Activated naive CD8-positive, alpha-beta T cell treated with anti-CD3 and anti-CD28 coated beads, Interleukin-2, amount 50 U/mL, for 24 hours (primary cell): ENCODE measurements at places on chromosomes 5 and 9.

GRCh38 chr9:16803648-16804047 lies 66.8 kb downstream of the BNC2 start:
- H3K27ac ChIP-seq: no peak overlapping the region
- no peak overlapping the region for H3K4me3 ChIP-seq
- no peaks in the 10 kb centered on the region for H3K27me3 ChIP-seq
- H3K36me3 ChIP-seq: no peaks in the 10 kb centered on the region

DNA sequence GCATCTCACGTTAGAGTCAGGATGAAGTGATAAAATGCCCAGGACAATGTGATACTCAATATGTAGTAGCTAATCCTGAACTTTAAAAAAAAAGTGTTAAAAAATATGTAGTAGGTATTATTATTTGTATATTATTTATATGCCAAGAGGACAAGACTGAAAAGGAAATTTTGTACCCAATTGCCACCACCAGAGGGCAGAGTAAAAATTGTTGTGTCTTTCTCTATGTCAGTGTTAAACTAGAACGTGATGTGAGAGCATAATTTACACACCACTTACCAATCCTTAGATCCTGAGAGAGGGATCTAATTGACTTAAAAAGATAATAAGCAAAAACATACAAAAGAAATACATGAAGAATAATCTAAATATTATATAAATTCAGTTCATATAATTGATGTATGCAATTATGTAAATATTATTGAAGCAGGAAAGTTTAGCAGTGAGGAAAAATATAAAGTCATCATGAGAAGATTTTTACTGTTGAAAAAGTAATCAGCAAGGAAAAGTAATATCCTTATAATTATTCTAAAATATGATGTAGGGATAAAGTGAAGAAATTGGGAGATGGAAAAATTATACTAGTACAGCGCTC lies 288.9 kb downstream of the RAB3C start:
- no peak overlapping the region for H3K4me3 ChIP-seq
- peaks cover 8% of the 10 kb centered on the region for H3K27me3 ChIP-seq
- DNase-seq: peak; percentile 19
- no peak overlapping the region for H3K27ac ChIP-seq
- no peaks in the 10 kb centered on the region for H3K4me1 ChIP-seq

DNA sequence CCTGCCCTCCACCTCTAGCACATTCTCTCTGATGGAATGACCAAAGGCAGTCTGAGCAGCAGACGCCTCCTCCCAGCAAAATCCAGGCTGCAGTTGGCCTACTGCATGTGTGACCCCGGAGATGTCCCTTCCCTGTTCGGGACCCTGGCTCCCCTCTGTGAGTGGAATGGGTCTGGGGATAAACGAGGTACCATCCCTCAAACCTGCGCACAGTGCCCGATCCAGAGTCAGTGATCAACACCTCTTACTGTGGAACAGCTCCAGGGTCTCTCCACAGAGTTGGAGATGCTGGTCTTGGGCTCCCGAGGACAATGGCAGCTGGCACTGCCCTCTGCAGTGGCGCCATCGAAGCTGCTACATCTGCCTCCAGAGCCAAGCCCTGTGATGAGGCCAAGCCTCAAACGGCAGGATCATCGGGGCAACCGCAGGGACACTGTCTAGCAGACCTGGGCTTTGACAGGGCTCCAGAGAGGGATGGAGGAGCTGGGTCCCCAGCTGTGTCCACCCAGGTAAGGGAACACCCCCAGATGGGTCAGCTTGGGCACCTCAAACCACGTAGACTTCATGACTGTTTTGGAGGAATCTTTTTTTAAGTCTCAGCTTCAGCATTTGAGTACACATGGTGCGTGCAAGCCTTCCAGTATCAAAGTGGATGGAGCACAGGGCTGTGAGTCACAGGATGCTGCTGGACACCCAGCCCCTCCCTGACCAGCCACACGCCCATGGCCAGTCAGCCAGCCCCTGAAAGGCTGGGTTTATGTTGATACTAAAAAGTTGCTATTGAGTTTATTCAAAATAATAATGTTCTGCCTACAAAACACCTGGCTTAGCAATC lies 13.0 kb downstream of the MED10 start:
- H3K27me3 ChIP-seq: no peaks in the 10 kb centered on the region
- DNase-seq: no peak
- H3K4me3 ChIP-seq: no peak overlapping the region
- peaks cover 33% of the 10 kb centered on the region for H3K36me3 ChIP-seq
- H3K27ac ChIP-seq: no peak overlapping the region

DNA sequence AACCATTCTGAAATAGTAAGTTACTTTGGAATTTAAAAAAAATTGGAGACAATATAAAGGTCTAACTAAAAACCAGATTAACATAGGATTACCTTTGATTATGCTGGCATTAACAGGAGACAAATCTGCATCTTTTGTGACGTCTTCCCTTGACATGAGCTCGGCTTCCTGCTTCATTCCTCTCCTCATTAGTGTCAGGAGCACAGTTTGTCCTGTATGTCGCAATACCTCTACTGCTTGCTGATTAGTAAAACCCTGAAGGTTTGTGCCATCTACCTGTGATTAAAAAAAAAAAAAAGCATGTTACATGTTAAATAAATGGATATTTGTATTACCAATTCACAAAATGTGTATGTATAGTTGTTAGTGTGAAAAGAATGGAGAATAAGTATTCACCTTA lies 73.7 kb downstream of the MPDZ start:
- no peak for DNase-seq
- H3K36me3 ChIP-seq: no peaks in the 10 kb centered on the region
- H3K4me1 ChIP-seq: no peaks in the 10 kb centered on the region
- no peak overlapping the region for H3K4me3 ChIP-seq
- H3K27me3 ChIP-seq: no peaks in the 10 kb centered on the region

DNA sequence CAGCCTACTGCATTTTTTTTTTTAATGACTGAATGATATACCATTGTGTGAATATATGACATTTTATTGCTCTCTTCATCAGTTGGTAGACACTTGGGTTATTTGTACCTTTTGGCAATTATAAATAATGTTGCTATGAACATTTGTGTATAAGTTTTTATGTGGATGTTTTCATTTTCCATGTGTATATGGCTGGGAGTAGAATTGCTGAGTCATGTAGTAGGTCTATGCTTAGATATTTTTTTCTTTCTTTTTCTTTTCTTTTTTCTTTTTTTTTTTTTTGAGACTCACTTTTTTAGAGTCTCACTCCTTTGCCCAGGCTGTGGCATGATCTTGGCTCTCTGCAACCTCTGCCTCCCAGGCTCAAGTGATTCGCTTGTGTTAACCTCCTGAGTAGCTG lies 32.9 kb upstream of the FAM120AOS start:
- peaks cover 15% of the 10 kb centered on the region for H3K4me1 ChIP-seq
- peak overlapping the region; percentile 79 for H3K27ac ChIP-seq
- peaks cover 44% of the 10 kb centered on the region for H3K36me3 ChIP-seq

DNA sequence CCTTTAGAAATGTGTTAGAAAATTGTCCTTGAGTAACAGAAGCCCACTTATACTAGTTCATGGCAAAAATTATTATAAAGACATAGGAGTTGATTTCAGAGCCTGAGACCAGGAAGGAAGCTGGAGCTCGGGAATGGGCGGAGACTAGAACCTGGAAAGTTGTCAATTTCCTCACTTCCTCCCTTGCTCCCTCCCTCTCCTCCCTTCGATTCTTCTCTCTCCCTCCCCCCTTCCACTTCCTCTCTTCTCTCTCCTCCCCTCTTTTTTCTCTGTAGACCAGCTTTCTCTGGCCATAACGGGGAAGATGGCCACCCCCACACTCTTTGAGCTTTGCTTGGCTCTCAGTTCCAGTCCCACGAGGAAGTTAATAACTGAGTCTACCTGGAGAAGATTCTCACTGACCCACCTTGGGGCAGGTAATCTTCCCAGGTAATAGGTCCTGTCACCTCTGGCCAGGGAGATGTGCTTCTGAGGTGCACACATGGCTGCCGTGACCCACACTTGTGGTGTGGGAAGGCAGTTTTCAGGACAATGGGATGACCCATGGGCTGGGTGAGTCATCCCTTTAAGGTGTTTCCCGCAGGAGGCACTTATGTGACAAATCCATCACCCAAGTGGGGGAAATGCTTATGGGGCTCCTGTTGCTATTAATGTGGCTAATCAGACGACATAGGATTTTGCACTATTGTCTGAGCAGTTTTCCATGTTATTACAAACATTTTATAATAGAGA lies 78.7 kb downstream of the HSPA4 start:
- H3K27me3 ChIP-seq: no peaks in the 10 kb centered on the region
- no peaks in the 10 kb centered on the region for H3K4me1 ChIP-seq
- no peak overlapping the region for H3K4me3 ChIP-seq
- H3K27ac ChIP-seq: no peak overlapping the region
- H3K36me3 ChIP-seq: no peaks in the 10 kb centered on the region
- no peak for DNase-seq

- no peaks in the 10 kb centered on the region for H3K4me1 ChIP-seq
- no peaks in the 10 kb centered on the region for H3K27me3 ChIP-seq
- H3K36me3 ChIP-seq: peaks cover 2% of the 10 kb centered on the region
- H3K4me3 ChIP-seq: no peak overlapping the region
These were observed 29.7 kb downstream of the SMIM15 start for GRCh38 chr5:61132559-61132958.

DNA sequence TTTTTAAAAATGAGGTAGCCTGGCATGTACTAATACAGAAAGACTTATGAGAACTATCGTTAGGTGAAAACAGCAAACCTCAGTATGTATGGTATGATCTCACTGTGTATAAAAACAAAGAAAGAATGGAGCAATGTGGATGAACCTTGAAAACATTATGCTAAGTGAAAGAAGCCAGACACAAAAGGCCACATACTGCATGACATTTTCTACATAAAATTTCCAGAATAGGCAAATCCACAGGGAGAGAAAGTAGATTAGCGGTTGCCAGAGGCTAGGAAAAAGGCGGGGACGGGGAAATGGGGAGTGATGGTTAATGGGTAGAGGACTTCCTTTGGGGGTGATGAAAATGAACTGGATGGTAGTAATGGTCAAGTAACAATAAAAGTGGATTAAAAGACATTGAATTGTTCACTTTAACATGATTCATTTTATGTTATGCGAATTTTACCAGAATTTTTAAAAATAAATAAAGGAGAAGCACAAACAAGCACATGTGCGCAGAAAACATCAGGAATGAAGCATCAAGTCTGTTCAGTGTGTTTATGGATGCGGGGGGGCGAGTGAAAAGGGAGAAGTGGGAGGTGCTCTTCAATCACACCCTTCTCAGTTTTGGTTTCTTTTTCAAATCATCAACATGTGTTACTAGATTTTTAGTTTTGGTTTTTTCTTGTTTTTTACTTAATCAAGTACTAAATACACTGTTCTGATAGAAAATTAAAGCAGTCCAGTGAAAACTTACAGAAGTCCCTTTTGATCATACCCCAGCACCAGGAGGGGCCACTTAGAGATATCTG lies 16.3 kb downstream of the ROR2 start:
- DNase-seq: no peak
- no peak overlapping the region for H3K4me3 ChIP-seq
- no peaks in the 10 kb centered on the region for H3K27me3 ChIP-seq
- no peaks in the 10 kb centered on the region for H3K4me1 ChIP-seq

DNA sequence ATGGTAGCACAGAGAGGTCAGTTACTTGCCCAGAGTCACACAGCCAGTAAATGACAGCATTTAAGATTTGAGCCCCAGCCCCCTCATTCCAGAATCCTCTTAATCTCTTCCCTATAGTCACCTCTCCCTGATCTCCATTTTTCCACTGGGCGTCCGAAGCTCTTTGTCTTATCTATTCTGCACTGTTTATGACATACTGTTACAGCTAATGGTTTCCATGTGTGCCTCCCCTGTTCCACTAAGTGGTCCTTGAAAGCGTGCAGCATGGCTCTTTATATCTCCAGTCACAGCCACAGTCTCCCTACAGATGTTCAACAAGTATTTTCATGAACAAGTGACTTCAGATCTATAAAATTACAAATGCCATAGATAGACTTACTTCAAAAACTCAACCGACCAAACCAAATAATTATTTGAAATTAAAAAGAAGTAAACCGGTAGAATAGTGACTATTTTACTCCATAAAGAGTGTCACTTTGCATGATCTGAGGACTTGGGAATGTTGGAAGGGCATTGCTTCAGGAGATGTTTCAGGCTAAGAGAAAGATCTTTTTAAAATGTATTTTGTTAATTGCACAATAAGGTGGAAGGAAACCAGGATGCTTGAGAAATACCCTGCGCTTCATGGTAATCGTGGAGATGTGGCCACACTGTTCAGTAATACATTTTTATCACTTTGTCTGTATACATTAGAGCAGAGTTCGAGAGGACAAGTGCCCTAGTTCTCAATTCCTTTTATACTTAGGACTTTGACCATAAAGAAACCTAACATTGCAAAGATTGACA lies 237.2 kb downstream of the FBXL7 start:
- H3K27ac ChIP-seq: no peak overlapping the region
- H3K4me1 ChIP-seq: no peaks in the 10 kb centered on the region
- H3K27me3 ChIP-seq: no peaks in the 10 kb centered on the region
- H3K36me3 ChIP-seq: no peaks in the 10 kb centered on the region
